ENCODE measurements at places on chromosomes 12 and 14.

DNA sequence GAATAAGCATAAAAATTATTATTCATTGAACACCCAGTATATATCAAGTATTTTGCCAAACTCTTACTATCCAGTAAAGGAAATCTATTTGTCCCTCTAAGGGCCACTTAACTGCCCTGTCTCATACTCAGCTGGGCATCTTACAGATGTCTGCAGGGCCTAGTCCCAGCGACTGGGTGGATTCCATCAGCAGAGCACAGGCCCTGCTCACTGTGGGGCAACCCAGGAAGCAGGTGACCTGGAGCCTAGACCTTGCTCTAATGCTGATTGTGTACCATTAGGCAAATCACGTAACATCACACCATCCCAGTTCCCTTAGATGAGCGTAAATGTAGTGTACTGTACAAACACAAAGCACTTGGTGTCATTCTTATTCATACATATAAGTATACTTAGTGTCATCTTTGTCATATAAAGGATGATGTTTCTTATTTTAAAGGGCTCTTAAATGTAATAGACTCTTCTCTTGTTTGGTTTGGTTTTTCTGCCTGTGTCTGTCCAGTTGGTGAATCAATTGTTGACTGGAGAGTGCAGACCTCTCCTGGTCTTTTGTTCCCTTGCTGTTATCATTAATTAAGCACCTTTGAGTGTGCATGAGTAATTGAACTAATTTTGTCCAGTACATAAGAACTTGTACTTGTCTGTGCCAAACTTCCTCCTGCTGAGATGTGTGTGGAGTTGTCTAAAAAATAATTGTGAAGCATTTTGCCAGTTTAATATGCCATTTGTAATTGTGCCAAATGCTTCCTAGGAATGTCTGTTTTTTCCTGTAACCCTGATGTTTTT is 49.3 kb downstream of the RAB35 start:
- no peak for DNase-seq

DNA sequence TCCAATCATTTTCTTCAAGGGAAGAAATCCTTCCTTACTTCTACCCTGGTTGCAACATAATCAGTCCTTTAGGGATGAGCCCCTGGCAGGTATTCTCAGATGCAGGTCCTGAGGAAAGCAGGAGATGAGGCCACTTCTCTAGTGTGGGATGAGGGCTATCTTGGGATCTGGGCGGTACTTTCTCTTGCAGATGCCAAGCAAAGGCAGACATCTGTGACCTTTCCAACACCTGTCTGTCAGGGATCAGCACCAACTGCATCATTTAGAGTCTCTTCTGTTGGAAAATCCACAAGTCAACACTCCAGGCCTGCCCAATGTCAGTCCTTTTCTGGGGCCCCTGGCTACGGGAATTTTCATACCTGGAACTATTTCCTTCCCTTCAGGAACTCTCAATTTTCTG is 129.2 kb downstream of the SLC8A3 start:
- no peak for DNase-seq

DNA sequence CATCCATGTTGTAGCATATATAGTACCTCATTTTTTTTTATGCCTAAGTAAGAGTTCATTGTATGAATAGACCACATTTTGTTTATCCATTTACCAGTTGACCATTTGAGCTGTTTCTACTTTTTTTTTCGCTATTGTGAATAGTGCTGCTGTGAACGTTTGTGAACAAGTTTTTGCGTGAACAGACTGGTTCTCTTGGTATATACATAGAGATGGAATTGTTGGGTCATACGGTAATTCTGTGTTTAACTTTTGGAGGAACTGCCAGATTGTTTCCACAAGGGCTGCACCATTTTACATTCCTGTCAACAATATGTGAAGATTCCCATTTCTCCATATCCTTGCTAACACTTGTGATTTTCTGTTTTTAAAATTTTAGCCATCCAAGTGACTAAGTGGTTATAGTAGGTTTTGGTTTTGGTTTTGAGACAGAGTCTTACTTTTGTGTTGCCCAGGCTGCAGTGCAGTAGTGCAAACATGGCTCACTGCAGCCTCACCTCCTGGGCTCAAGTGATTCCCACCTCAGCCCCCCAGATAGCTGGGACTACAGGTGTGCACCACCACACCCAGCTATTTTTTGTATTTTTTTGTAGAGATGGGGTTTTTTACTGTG is 68.3 kb upstream of the AMN start:
- no peak for DNase-seq

DNA sequence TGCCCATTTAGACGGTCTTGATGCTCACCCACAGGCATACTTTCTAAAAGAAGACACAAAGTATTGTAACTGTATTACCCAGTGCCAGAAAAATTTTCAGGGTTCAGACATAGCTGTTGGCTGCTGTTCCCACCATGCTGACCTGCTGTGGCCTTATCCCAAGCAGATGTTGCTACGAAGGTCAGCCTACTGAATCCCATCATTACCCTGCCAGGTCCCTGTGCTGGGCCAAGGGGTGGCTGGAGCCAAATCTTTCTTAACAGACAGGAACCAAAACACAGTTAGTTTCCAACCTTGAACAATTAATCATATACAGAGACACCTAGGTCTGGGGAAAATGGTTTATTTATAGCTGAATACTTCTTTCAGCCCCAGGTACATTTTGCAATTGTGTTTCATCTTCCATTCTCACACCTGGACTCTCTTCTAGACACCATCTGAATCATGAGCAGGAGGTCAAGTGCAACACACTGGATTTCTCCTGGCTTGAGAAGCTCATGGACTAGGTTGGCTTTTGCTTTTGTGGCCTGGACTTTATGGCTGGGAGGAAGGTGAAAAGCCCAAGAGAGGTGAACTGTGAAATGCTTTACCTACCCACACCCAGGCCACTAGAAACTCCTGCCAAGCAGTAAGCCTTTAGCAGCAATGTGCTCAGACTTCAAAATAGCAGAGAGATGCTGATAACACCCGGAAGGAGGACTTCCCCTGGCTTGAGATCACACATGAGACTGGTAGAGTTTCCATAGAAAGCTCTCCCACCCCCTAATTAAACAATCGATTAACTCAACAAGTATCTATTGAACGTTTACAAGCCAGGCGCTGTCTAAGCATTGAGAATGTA is 150.1 kb downstream of the SUDS3 start:
- no peak for DNase-seq

DNA sequence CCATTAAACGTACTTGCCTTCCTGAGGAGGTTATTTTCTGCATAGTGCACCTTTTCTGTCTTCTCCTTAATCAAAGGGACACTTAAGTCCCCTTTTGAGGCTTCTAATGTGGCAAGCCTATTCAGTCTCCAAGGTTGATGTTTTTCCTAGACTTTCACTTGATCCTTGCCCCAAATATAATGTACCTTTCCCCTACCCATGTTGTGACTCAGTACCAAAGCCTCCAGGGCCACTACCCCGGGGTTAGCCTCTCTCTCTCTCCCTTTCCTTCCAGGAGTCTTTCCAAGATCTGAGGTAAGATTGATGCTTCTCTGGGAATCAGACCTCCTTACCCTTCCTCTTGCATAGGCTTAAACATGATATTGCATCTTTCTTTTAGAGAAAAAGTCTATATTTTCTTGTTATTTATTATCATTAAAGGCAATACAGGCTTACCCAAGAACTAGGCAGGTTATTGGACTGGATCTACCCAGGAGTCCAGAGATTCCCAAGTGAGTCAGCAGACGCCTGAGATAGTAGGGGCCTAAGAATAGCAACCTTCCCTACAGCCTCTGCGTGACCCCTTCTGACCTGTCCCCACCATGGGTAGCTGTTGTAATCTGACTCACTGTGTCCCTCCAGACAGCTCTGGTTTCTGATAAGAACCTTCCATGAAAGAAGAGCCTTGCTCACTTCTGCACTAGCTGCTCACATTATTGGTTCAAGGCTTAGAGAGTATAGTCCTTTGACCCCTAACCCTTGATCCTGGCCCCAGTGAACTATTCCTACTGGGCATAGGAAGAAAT is 172.9 kb downstream of the ZFP36L1 start:
- no peak for DNase-seq

- DNase-seq = no peak
These were observed 4.4 kb upstream of the DCP1B start for GRCh38 chr12:2008677-2009076.

GRCh38 chr14:54108481-54109471 is 152.2 kb upstream of the BMP4 start:
- no peak for DNase-seq

GRCh38 chr12:76946446-76946845 is 67.6 kb upstream of the CSRP2 start:
- DNase-seq = no peak

DNA sequence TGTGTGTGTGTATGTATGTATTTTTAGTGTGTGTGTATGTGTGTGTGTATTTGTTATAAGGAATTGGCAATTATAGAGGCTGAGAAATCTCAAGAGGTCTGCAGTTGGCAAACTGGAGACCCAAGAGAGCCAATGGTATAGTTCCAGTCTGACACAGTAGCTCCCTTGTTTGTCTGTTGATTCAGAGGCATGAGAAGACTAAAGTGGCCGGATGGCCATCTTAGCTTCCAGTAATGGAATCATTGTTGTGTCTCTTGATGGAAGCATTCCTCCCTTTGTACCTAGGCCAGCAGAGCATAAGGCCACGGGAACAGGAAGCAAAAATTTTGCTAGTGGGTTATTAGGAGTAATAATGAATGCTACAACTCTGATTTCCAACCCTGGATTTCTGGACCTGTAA is 460.6 kb downstream of the TMTC2 start:
- no peak for DNase-seq

- no peak for DNase-seq
These were observed 374.5 kb downstream of the EMP1 start for GRCh38 chr12:13571035-13571434.

GRCh38 chr12:58710901-58711300 is 209.4 kb downstream of the LRIG3 start:
- DNase-seq = no peak

- no peak for DNase-seq
These were observed 81.4 kb downstream of the BBS10 start for GRCh38 chr12:76266797-76267196.

- DNase-seq = no peak
These were observed 45.0 kb downstream of the BAZ2A start for GRCh38 chr12:56585098-56585497.

DNA sequence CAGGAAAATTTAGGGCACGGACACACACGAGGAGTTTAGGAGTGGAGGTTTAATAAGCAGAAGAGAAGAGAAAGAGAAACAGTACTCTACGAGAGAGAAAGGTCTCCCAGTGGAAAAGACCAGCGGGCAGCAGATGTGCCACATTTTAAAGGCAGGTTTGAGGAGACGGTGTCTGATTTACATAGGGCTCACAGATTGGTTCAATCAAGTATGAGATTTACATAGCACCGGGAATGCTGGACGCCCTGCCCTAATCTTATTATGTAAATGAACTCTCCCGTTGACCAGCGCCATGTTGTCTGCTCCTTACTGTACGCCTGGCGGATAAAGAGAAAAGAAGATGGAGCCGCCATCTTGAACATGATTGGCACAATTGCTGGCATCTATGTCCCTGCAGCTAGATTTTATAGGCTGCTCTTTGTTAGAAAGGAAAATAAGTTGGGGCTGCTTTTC is 17.9 kb downstream of the NFKBIA start:
- no peak for DNase-seq

DNA sequence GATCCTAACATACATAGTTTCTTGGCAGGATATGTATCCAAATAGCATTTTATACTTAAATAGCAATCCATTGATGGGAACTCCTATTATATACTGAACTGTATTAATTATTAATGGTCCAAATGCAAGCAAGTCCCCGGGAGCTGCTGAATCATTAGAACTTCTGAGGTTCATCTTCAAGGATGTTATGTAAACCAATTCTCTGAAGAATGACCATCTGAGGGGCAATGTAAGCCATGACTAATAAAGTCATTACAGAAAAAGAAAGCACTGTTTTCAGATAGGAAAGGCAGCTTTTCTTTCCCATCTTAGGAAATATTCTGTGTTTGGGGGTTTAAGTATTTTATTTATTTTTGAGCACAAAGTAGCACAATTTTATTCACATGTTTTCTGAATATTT is 166.1 kb upstream of the SLC16A7 start:
- no peak for DNase-seq

- DNase-seq = no peak
These were observed 86.8 kb downstream of the RFLNA start for GRCh38 chr12:124381456-124382296.

GRCh38 chr12:11769723-11770514 is 120.4 kb downstream of the ETV6 start:
- no peak for DNase-seq

DNA sequence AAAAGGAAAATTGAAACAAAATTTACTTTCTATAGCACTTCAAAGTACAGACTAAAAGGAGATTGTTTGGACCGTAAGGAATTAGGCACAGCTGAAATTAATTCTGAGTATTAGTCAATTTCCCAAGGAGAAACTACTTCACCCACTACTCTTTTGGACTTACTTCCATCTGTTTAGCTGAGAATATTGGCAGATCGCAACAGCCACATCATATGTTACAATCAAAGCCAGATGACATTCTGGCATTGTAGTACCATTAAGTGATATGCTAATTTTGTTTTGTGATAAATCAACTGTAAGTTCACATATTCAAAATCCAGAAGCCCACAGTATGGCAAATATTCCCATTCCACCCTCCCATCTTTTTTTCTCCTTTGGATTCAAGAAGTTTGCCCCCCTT is 47.1 kb upstream of the ANKS1B start:
- no peak for DNase-seq

DNA sequence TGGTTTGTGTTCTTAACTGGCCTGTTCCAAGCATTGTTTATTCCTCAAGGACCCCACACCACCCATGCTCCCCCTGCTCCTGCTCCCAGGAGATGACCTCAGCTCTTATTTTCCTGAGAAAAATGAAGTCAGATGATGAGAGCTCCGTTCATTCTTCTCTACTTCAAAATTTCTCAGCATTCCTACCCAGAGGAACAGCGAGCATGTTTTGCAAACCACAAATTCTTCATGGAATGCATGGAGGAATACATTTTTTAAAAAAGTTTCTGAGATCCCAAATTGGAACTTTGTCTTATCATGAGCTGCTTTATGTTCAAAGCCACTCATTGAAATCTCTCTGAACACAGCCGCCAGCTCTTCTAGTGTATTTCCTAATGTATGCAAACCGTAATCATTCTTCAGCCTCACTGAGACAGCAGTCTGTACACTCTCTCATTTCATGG is 44.9 kb downstream of the SYNE2 start:
- DNase-seq = no peak

DNA sequence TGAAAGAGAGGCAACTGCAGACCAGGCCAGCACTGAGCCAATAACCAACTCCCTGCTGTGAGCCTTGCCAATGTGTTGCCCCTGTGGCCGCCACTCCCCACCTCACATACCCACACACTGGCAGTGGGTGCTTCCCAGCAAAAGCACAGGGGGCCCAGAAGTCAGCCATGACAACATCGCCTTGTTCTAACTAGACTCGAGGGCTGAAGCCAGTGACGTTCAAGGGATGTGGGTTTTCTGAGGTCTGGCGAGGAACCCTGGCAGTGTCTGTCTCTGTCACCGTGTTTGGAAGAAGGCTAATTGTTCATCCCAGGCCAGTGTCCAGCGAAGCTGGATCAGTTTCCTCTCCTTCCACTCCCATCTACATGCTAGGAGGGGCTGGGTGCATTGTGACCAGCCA is 311.8 kb upstream of the AMIGO2 start:
- DNase-seq = peak; percentile 14

Data from memory B cell (primary cell).